ENCODE measurements at places on chromosomes 5 and 9.

DNA sequence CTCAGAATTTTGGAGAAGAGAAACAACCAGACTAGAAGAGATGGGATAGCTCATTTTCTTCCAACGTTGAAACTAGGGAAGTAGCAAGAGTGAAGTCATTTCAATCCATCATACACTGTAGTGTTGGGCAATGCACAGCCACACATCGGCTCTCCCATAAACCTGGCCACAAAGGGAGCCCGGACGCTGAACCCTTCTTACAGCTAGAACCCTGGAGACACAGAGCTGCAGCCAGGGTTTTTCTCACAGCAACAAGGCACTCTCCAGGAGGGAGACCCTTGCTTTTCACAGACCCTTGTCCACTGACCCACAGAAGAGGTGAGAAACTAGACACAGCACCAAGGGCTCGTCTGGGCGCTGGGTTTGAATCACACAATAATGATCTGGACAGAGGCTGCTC, 101.4 kb upstream of the FSTL4 start:
- DNase-seq: no peak

DNA sequence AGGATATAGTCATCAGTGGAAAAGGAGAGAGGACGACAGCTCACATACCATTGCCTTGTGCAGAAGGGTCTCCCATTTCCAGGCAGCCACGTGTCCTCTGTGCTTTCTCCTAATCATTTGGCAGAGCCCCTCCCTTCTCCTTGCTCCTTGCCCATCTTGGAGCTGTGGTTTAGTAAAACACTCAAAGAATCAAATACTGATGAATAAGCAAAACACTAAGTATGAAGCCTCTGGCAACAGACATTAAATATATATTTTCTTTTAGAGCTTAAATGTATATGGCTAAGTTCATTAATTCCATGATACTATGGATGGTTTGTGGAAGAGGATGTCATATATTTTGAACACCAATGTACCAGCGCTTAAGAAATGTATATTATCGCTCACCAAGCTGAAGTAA, 278.5 kb downstream of the SAXO1 start:
- DNase-seq: no peak

DNA sequence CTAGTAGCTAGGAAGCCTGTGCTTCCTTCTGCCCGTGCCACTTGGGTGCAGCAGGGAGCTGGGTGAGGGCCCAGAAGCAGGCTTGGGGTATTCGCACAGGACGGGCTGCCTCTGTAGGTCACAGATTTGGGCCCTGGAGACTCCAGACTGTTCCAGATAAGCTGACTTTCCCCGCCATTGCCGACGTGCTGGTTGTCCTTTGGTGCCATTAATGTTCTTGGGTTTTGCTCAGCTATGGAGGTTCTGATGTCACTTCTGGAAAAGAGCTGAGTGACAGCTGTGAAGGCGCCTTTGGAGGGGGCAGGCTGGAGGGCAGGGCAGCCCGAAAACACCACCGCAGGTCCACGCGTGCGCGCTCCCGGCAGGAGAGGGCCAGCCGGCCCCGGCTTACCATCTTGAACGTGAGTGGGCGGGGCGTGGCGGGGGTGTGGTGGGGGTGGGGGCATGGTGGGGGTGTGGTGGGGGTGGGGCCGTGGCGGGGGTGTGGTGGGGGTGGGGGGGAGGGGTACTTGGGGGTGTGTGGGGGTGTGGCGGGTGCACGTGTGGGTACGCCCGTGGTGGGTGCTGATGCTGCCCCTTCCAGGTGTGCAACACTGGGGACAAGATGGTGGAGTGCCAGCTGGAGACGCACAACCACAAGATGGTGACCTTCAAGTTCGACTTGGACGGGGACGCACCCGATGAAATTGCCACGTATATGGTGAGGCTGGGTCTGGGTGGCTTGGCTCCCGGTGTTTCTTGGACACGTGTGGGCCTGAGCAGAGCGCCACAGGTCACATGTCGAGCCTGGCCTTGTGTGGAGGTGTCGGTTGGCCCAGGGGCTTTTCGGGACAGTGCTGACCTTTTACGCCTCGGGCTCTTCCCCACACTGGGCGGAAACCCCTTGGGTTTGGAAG, 79.6 kb downstream of the WNK2 start:
- no peak for DNase-seq

DNA sequence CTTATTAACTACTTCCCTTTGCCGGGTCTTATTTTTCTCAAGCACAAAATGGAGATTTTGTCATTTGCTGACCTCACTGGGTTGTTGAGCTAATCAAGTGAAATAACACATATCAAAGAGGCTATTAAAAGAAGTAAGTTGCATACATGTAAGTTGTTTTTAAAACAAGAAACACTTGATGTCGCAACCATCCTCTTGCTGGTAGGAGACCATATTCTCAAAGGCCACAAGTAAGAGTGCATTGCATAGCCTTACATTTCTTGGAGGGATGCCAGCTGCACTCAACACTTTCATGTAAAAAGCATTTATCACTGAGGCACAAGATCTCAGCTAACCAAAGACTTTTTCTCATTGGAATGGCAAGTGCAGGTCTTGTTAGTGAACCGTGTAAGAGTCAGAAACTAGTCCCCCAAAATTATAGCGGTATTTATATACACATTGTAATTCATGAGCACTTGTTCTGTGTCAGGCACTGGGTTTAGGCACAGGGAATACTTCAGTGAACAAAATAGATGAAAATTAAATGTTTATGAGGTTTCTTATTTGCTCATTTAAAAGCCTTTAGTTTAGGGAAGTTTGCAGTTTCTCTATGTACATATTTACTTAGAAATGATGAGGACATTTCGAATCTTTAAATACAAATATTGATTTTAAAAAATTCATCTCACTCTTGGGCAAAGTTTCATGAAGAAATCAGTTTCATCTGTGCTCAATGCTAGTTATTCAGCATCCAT, 72.0 kb downstream of the ZFAND5 start:
- DNase-seq: peak; percentile 29

GRCh38 chr9:131545003-131545785, at the start of gene PRRT1B:
Gene PRRT1B, plus strand, starts transcription at chr9:131545523. Its CDS starts 93 bp downstream, at chr9:131545616.
- DNase-seq: no peak

- DNase-seq: no peak
Measured at GRCh38 chr5:5533927-5534326, 111.5 kb downstream of the ICE1 start.
